Mesendoderm (in vitro differentiated cells): ENCODE measurements at places on chromosomes 12 and 14.

- peak; percentile 65 for DNase-seq
- H3K27me3 ChIP-seq = no peaks in the 10 kb centered on the region
- H3K4me3 ChIP-seq = peak overlapping the region; percentile 79
- H3K27ac ChIP-seq = peak overlapping the region; percentile 100
Measured at GRCh38 chr12:121801595-121802484, 2.0 kb upstream of the SETD1B start.

DNA sequence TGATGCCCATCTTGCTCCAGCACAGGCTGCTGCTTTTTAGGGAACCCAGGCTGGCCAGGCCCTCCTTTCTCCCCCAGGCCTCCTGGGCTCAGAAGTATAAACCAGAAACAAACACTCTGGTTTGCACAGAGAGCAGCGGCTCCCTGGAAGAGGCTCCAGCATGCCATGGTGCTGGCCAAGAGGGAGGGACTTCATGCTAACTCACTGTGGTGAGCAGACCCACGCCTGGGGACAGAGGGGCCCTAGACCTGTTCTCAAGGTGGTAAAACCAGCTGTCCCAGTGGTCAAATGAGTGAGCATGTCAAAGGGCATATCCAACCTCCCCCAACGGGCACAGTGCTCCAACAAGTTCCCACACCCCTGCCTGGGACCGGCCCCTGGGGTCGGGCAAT lies 15.5 kb downstream of the BCL11B start:
- no peak for DNase-seq
- peaks cover 16% of the 10 kb centered on the region for H3K4me1 ChIP-seq
- H3K27ac ChIP-seq = no peak overlapping the region
- H3K4me3 ChIP-seq = no peak overlapping the region
- H3K36me3 ChIP-seq = peaks cover 1% of the 10 kb centered on the region

DNA sequence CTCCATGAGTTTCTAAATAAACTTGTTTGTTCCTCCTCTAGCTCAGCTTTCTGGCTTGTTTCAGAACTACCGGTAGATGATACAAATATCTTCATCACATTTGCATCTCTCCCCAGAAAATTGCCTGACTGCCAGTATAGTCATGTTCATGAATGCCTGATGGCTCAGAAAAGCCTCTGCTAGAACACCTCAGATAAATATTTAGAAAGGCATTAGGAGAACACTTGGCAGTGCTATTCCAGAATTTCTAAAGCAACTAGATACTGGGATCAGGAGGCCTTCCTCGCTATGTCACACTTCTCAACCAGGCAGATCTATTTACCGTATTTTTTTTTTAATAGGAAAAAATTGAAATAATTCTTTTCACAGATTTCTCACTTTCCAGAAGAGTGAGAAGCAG lies 32.3 kb upstream of the KRAS start:
- H3K4me3 ChIP-seq = no peak overlapping the region
- no peak for DNase-seq

GRCh38 chr12:96452261-96452922 lies 37.0 kb upstream of the CFAP54 start:
- no peak for DNase-seq
- H3K36me3 ChIP-seq = no peaks in the 10 kb centered on the region
- H3K27ac ChIP-seq = no peak overlapping the region

GRCh38 chr12:46304070-46304469 lies 35.2 kb upstream of the SLC38A1 start:
- no peaks in the 10 kb centered on the region for H3K4me1 ChIP-seq
- no peak overlapping the region for H3K27ac ChIP-seq
- no peaks in the 10 kb centered on the region for H3K27me3 ChIP-seq
- H3K36me3 ChIP-seq = no peaks in the 10 kb centered on the region

GRCh38 chr12:40016980-40017379 lies 88.9 kb downstream of the SLC2A13 start:
- H3K4me3 ChIP-seq = no peak overlapping the region
- no peak for DNase-seq
- no peaks in the 10 kb centered on the region for H3K36me3 ChIP-seq
- H3K27ac ChIP-seq = no peak overlapping the region

- no peaks in the 10 kb centered on the region for H3K4me1 ChIP-seq
- H3K4me3 ChIP-seq = no peak overlapping the region
- no peak overlapping the region for H3K27ac ChIP-seq
Measured at GRCh38 chr12:32918890-32919801, 22.6 kb upstream of the PKP2 start.

DNA sequence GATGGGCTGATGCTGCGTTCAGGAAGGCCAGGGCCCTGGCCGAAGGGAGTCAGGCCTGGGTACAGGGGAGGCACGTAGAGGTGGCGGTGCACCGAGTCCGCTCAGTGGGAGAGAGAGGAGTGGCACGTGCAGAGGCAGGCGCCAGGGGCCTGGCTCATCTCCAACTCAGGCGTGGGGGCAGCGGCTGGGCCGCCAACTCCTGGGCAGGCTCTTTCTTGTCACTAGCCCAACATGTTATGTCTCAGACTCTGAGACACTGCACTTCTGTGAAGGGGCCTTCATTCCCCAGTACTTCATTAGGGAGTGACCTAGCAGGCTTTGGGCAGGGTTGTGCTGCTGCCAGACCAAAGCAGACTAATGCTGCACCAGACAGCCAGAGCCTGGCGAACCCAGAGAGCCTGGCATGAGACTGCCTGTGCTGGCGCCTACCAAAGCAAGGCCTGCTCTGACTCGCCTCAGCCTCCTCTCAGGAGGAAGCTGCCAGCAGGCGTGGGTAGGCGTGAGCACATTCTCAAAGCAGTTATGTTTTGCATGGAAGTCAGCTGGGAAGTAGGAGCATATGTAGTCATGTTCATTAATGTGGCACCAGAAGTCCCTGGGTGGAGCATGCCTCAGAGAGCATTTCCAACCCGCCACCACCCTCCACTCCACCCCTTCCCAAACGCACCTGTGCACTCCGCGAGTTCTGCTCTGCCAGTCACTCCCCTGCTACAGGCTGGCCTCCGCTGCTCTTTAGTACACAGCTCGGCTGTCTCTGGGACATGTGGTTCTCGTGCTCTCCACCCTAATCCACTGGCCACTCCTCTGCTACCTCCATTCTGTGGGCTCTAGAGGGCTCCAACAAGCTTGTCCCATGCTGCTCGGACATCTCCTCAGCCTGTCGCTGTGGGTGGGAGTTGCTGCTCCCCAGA lies 9.7 kb downstream of the CKB start:
- no peak overlapping the region for H3K4me3 ChIP-seq
- no peak for DNase-seq
- no peaks in the 10 kb centered on the region for H3K36me3 ChIP-seq

DNA sequence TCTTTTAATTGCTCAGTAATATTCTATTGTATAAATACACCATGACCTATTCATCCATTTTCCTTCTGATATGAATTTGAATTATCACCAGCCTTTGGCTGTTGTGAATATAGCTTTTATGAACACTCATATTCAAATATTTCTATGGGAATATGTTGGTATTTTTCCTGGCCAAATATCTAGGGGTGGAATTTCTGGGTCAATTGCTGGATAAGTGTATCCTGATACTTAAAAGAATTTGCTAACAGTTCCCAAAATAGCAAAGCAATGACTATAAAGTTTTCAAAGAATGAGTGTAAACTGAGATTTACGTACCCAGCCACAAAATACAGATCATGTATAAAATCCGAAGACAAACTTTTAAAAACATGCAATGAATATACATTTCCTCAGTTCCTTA lies 148.7 kb upstream of the CLEC14A start:
- no peaks in the 10 kb centered on the region for H3K4me1 ChIP-seq
- no peak for DNase-seq
- no peak overlapping the region for H3K4me3 ChIP-seq
- no peaks in the 10 kb centered on the region for H3K27me3 ChIP-seq
- H3K36me3 ChIP-seq = no peaks in the 10 kb centered on the region

- no peak overlapping the region for H3K27ac ChIP-seq
- DNase-seq = no peak
- no peak overlapping the region for H3K4me3 ChIP-seq
- no peaks in the 10 kb centered on the region for H3K27me3 ChIP-seq
Measured at GRCh38 chr12:64127811-64128210, 94.3 kb downstream of the KICS2 start.
